ENCODE measurements at places on chromosomes 7 and 10. TPM values are rescaled to one million over a fixed set of nuclear protein-coding genes. Genes with fewer than 3 reads are reported as not detected.

GRCh38 chr7:17771901-17772408, 168.3 kb downstream of the SNX13 start:
- no peak for DNase-seq
- H3K27ac ChIP-seq = no peak overlapping the region
- H3K36me3 ChIP-seq = no peaks in the 10 kb centered on the region
- no peak overlapping the region for H3K4me3 ChIP-seq
- H3K4me1 ChIP-seq = peaks cover 6% of the 10 kb centered on the region

GRCh38 chr10:130167193-130167592, 31.0 kb downstream of the GLRX3 start:
- DNase-seq = no peak
- no peak overlapping the region for H3K27ac ChIP-seq
- H3K4me1 ChIP-seq = peaks cover 43% of the 10 kb centered on the region
- peaks cover 56% of the 10 kb centered on the region for H3K36me3 ChIP-seq
- no peaks in the 10 kb centered on the region for H3K27me3 ChIP-seq

- no peak for DNase-seq
- no peaks in the 10 kb centered on the region for H3K36me3 ChIP-seq
- no peak overlapping the region for H3K27ac ChIP-seq
- peaks cover 5% of the 10 kb centered on the region for H3K27me3 ChIP-seq
These were observed 20.8 kb downstream of the SCRN1 start for GRCh38 chr7:29968683-29969395.

Gene ARL4A
- total RNA-seq = 14.9 TPM

DNA sequence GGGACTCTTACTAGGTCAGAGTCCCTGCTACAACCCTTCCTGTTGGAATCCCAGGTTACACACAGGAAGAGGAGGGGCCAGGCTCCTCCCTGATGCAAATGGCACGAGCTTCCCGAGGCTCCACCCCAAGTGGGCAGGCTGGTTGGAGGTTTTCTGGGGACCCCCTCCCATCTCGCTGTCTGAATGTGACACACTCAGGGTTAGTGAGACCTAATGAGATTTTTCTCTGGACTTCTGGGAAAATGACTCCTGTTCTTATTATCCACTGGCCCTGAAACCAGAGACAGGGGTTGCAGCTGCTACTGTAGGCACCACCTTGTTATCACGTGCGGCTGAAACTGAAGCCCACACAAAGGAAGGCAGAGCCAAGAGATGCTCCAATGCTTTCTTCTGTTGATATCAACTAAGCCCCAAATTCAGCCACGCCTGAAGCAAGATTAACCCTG, 103.3 kb downstream of the FAM107B start:
- no peak overlapping the region for H3K27ac ChIP-seq
- peaks cover 4% of the 10 kb centered on the region for H3K36me3 ChIP-seq
- H3K4me3 ChIP-seq = no peak overlapping the region
- peaks cover 10% of the 10 kb centered on the region for H3K4me1 ChIP-seq

Gene ZNF394
- total RNA-seq = 52.1 TPM

Gene RASA4B
- 23.2 TPM for total RNA-seq

Gene SPDYE3
- total RNA-seq = not detected

Gene MYO1G
- 414 TPM for total RNA-seq

- H3K36me3 ChIP-seq = no peaks in the 10 kb centered on the region
- no peak overlapping the region for H3K27ac ChIP-seq
- no peak overlapping the region for H3K4me3 ChIP-seq
- H3K27me3 ChIP-seq = no peaks in the 10 kb centered on the region
- H3K4me1 ChIP-seq = no peaks in the 10 kb centered on the region
These were observed 152.6 kb downstream of the PTPN20 start for GRCh38 chr10:47063858-47064257.

GRCh38 chr10:92662848-92663247, 26.9 kb upstream of the HHEX start:
- no peak overlapping the region for H3K27ac ChIP-seq
- peaks cover 9% of the 10 kb centered on the region for H3K27me3 ChIP-seq
- no peak overlapping the region for H3K4me3 ChIP-seq
- no peaks in the 10 kb centered on the region for H3K4me1 ChIP-seq
- no peak for DNase-seq
- peaks cover 2% of the 10 kb centered on the region for H3K36me3 ChIP-seq

DNA sequence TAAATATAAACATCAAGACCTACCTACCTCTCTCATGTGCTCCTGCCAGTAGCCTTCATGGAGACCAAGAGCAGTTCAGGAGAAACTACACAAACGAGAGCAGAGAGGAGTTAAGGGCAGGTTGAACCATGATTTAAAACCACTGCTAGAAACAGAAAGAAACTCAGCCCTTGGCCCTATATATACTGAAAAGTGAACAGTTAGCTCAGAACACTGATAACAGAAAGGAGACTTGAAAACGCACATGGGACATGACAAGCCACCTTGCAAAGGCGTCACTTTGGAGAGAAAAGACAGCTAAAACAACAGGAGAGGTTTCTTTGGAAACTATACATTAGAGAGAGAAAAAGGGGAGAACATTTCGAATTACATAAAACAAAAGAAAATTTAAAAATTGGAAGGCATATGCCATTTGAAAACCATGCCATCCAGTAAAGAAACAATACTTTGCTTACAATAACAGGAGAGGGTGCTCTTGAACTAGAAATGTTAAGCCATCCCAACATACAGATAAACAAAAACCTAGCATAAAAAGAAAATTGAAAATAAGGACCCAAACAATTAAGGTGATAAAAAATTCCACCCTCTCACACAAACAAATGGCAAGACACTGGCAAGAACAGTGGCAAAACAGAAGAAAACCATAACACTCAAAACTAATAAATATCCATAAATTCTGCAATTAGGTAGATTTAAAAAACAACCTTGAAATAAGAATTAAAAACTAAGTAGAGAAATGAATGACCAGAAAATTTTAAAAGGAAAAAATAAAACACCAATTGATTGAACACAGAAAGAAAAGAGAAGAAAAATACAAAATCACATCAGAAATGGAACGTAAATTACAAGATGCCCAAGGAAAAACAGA, 232.7 kb downstream of the IMMP2L start:
- no peaks in the 10 kb centered on the region for H3K36me3 ChIP-seq
- no peak overlapping the region for H3K4me3 ChIP-seq
- H3K4me1 ChIP-seq = no peaks in the 10 kb centered on the region
- H3K27ac ChIP-seq = no peak overlapping the region

Gene NAT16
- total RNA-seq = not detected

GRCh38 chr10:95513941-95514392, 47.2 kb downstream of the SORBS1 start:
- H3K36me3 ChIP-seq = no peaks in the 10 kb centered on the region
- no peak overlapping the region for H3K27ac ChIP-seq
- no peak for DNase-seq
- H3K4me1 ChIP-seq = no peaks in the 10 kb centered on the region
- H3K4me3 ChIP-seq = no peak overlapping the region

GRCh38 chr10:81215498-81215897, 659.5 kb upstream of the NRG3 start:
- H3K27me3 ChIP-seq = no peaks in the 10 kb centered on the region
- no peak overlapping the region for H3K4me3 ChIP-seq
- DNase-seq = no peak
- no peak overlapping the region for H3K27ac ChIP-seq
- H3K4me1 ChIP-seq = no peaks in the 10 kb centered on the region

GRCh38 chr7:82676777-82677463, 233.3 kb upstream of the CACNA2D1 start:
- peaks cover 2% of the 10 kb centered on the region for H3K36me3 ChIP-seq
- peaks cover 19% of the 10 kb centered on the region for H3K4me1 ChIP-seq
- no peaks in the 10 kb centered on the region for H3K27me3 ChIP-seq
- DNase-seq = no peak

DNA sequence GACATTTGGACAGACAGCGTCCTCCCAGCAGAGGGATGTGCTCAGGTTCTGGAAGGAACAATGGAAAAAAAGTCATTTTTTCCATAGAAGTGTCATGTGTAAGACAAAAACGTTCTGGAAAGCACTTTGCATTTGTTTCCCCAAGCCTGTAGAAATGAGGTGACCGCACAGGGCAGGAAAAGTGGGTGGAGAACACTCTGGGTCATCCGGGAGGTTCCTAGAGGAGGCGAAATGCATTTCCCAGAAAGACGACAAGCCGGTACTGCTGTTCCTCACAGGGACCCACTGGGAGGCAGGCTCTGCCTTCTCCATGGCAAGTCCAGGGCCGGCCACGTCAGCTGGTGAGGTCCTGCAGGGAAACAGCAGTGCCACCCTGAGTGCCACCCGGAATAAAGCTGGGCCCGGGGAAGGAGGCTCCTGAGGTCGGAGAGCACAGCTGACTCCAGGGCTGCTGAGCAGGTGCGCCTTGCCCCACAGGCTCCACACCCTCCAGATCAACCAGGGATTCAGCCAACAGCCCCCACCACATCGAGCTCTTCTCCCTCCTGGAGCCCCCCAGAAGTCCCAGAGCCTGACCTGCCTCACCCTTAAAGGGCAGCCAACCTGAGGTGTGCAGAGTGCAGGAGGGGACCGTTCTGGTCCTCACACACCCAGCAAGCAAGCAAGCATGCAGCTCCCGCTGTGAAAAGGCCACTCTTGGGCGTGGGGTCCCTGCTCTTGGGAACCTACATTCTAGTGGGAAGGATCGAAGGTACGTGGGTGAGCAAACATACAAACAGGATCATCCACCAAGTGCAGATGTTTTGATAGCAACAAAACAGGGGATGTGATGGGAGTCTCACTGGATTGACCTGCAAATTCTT, 28.8 kb upstream of the INPP5A start:
- H3K4me1 ChIP-seq = no peaks in the 10 kb centered on the region
- no peaks in the 10 kb centered on the region for H3K27me3 ChIP-seq
- no peak overlapping the region for H3K4me3 ChIP-seq
- H3K36me3 ChIP-seq = no peaks in the 10 kb centered on the region
- no peak overlapping the region for H3K27ac ChIP-seq
